ENCODE measurements at places on chromosomes 1 and 21. TPM values are rescaled to one million over a fixed set of nuclear protein-coding genes. Genes with fewer than 3 reads are reported as not detected.

Gene PAQR6
- 5.8 TPM for total RNA-seq

DNA sequence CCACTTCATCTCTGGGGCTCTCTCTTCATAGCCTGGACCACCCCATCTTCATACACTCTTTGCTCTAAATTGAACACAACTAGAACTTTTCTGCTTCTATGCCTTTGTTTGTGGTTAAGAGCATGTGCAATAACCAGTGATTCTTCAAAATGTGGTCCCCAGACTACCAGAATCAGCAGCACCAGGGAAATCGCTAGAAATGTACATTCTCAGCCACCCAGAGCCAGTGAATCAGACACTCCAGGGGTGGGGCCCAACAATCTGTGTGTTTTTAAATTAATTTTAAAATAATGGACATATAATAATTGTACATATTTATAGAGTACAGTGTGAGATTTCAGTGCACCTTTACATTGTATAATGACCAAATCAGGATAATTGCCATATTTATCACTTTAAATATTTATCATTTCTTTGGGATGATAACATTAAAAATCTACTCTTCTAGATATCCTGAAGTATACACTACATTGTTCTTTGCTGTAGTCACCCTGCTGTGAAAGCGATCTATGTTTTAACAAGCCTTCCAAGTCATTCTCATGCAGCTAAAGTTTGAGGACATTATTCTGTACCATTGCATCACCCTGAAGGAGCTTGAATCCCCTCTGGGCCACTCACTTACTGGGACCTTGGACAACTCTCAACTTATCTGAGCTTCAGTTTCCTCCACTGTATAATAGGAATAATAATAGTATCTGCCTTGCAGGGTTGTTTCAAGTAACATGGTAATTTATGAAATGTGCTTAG, 10.8 kb downstream of the GRHL3 start:
- peaks cover 2% of the 10 kb centered on the region for H3K4me1 ChIP-seq
- DNase-seq: no peak
- H3K4me3 ChIP-seq: no peak overlapping the region
- no peak overlapping the region for H3K27ac ChIP-seq
- H3K27me3 ChIP-seq: no peaks in the 10 kb centered on the region

GRCh38 chr1:53381790-53382401, 54.0 kb upstream of the LRP8 start:
- no peaks in the 10 kb centered on the region for H3K36me3 ChIP-seq
- DNase-seq: no peak
- H3K27me3 ChIP-seq: peaks cover 4% of the 10 kb centered on the region
- H3K4me1 ChIP-seq: no peaks in the 10 kb centered on the region

- no peaks in the 10 kb centered on the region for H3K27me3 ChIP-seq
- no peak overlapping the region for H3K4me3 ChIP-seq
- DNase-seq: no peak
- no peak overlapping the region for H3K27ac ChIP-seq
- H3K36me3 ChIP-seq: no peaks in the 10 kb centered on the region
Observed at GRCh38 chr1:85366391-85367170, 90.1 kb upstream of the BCL10 start.

Data from suprapubic skin (tissue), 4 donors.